Activated CD4-positive, alpha-beta T cell treated with anti-CD3 and anti-CD28 coated beads, Interleukin-10, Interleukin-2, amounts not matched to agents 100 ng/mL and 50 ng/mL, durations not matched to agents 16 hours and 8 hours (primary cell): ENCODE measurements at places on chromosomes 1 and 21.

DNA sequence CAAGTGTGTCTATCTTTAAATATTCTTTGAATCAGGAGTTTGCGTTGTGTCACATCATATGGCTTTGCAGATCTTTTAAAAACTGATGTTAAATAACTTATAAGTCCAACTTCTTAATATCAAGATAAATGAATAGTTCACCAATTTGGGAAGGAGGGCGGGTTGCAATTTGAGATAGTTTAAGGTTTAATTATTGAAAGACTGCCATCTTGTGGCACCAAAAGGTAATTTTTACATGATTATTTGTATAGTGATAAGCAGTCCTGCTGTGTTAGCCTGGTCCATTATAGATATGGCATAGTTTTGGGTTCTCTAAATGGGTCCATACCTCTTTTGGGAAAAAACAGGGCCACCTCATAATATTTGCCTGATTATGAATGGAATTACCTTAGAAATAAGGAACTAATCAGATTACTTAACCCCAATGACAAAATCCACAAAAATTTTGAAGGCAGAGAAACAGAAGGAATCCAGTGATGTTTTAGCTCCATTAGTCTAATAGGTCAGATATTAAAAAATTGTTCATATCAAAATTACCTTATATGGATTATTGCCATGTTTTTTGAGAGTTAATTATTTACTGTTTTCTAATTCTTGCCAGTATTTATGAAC, 64.3 kb downstream of the PRKAA2 start:
- DNase-seq: peak; percentile 34

DNA sequence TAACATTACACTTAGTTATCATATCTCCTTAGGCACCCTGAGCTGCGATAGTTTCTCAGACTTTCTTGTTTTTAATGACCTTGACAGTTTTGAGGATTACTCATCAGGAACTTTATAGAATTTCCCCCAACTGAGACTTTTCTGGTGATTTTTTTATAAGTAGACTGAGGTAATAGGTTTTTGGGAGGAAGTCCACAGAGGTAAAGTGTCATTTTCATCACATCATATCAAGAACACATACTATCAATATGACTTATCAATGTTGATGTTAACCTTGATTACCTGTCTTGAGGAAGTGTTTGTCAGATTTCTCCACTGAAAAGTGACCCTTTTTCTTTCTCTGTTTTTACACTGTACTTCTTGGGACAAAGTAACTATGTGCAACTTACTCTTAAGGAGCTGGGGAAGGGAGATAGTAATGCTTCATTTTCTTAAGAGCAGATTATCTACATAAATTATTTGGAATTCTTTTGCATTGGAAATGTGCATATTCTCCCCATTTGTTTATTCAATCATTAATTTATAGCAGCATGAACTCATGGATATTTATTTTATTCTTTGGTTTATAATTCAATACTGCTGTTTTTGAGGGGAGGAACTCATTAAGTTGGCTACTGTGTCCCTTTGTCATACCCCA, 72.8 kb upstream of the HSD17B7 start:
- peak; percentile 45 for DNase-seq

DNA sequence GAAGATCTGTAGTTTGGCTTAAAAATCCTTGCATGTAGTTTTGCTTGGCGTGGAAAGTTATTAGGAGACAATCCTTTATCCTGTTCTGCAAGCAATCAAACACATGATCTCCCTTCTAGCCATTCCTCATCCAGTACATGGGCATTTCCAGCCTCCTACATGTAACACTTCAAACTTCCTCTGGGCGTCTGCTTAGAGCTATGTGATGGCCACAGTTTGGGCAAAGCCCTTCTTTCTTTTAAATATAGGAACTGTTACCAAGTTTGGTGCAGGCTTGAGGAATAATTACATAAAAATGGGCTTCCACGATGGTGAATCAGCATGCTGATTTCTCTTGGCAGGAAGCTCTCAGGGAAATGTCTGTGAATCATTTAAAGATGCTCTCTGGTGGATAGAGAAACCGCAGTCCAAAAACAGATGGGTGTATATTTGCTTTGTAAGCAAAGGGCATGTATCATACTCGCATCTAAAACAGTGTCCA, 176.9 kb upstream of the FMN2 start:
- peak; percentile 14 for DNase-seq

- DNase-seq: no peak
These were observed 97.9 kb downstream of the TRIM11 start for GRCh38 chr1:228308628-228309325.

- DNase-seq: no peak
These were observed 136.7 kb downstream of the ADSS2 start for GRCh38 chr1:244314921-244315559.

DNA sequence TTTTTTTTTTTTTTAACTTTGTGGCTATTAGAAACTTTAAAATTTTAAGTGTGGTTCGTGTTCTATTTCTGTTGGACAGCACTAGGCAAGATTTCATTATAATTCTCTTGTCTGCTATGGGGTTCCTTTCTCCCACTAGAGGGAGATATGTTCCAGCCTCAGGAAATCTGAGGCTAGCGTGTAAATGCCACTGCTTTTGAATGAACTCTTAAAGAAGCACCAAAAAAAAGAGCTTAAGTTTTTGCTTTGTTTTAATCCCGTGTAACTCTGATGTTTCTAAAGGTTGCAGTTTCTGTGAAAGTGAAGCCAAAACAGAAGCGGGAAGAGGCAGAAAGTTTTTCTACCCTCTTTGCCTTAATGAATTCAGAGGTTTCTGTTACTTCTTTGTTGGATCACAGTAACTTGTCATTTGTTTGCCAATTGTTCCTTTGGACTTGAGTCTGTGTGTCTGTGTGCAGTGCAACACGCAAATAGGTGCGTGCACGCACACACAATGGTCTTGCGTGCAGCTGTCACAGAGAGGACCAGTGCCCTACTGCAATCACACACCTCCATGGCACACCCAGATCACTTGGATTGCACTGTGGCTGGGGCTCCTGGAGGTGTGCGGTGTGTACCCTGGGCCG, 32.3 kb downstream of the HHAT start:
- peak; percentile 46 for DNase-seq

- DNase-seq: no peak
These were observed 21.3 kb upstream of the CCDC190 start for GRCh38 chr1:162882248-162882674.

GRCh38 chr1:160541622-160542302, 18.7 kb upstream of the SLAMF6 start:
- no peak for DNase-seq

DNA sequence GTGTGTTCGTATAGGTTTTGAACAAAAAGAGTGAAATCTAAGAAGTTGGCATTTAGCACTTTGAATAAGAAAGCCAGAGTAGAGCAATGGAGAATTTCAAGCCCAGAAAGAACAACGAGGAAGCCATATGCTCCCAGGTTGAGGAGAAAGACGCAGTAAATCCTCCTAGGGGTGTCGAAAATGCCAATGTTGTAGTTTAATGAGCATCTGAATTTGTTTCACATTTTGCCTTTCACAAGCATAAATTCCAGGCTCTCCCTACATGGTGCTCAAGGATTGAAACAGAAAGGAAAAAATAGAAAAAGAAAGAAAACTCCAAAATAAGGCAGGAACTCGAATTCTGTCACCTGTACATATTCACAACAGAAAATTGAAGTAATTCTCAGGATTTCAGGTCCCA, 264.7 kb upstream of the SGIP1 start:
- DNase-seq: no peak
